ENCODE measurements at places on chromosomes 6 and 20.

DNA sequence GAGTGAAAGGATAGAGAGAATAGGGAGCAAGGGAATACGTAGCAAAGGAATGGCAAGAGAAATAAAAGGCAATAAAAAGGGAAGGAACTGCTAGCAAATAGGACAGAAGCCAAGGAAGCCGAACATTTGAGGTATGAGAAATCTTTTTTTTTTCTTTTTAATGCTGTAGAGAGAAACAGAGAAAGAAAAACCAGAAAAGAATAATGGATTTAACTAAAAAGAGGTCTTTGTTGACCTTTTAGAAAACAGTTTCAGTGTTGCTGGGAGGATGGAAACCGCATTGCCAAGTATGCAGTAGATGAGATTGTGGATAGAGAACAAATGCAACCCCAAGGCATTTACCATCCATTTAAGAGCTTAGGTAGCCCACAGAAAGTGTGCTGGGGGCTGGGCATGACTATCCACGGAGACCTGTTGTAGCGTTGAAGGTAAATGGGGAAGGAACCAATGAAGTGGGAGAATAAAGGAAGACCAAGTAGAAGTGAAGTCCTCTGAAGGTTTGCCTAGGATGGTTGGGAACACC is 23.3 kb upstream of the C6orf62 start:
- no peak for DNase-seq

GRCh38 chr6:89951574-89952104 is 57.4 kb downstream of the GJA10 start:
- DNase-seq = peak; percentile 40

DNA sequence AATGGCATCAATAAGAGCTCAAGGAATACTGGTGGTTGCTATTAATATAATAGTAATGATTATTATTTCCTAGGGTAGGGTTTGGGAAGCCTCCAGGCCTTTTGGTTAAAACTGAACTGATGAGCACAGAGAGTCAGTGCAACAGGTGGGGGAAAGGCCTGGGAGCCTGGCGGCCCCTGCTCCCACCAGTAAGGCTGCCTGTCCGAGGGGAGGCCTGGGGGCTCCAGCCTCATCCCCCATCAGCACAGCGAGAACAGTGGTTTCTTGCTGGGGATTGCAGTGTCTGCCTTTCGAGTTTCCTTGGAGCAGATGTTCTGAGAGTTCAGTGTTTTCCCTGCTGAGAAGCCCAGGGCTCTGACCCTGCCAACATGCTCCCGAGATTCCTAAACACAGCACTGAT is 340.4 kb downstream of the CDH26 start:
- no peak for DNase-seq

DNA sequence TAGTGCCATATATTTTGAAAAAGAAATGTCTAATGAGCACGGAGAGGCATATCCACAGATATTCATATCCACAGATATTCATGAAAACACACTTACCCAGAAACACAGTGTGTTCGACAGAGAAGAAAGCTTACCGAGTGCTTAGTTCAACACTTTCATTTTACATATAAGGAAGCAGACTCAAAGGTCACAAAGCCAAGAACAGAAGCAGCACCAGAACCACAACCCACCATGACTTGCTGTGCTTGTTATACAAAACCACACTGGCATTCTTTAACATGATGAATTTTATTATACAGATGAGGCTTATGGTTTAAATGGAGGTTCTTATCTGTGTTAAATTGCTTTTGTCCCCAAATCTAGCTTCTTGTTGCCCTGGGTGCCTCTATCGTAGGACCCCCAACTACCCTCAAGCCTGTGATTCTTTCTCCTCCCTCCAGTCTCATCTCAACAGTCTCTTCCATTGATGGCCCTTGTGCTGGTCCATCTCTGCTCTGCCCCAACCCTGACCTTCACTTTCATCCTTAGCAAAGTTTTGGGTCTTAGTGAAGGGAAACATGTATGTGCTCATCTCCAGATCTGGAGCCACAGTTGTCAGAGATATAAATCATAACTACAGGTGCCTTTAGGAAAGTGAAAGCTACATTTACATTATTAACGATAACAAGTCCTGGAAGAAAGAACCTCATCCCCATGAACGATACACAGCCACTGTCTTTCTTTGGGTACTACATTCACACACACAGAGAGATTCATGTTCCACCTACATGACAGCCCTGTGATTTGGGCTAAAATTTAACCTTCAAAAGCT is 40.0 kb downstream of the SF3B5 start:
- no peak for DNase-seq

DNA sequence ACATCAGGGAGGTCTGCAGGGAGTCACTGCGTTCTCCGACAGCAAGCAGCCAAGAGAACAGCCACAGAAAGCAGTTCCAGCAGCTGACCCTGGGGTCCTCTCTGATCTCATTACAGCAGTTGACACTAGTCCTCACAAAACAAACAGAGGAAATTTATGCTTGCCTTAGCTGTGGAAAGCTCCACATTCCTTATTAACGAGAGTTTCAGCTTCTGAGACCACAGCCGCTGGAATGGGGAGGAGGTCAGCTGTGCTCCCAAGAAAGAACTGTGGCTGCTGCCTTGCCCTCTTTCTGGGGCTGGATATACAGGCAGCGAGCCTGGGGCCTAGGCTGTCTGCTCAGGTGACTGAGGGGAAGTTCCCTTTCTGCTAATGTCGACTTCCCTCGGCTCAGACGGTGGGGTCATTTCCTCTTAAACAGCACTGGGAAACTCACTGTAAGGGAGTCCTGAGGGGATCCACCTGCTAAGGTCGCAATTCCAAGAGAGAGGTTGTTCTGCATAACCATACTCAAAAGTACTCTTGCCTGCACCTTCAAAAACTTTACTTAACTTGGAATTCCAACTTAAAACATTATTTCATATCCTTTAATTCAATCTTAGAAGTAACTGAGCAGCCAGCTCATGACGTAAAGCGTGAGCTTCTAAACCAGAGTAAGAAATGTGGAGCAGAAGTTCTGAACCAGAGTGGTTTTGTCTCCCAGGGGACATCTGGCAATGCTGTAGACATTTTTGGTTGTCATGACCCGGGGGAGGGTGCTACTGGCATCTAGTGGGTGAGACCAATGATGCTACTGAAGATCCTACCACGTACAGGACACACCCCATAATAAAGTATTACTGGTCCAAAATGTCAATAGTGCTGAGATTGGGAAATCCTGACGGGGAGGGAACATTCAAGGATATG is 80.3 kb downstream of the BACH2 start:
- no peak for DNase-seq

GRCh38 chr6:160067564-160067963 is 54.1 kb upstream of the SLC22A1 start:
- no peak for DNase-seq

GRCh38 chr20:47019121-47019824 is 124.6 kb downstream of the EYA2 start:
- DNase-seq = peak; percentile 61

- no peak for DNase-seq
Measured at GRCh38 chr6:131258816-131259476, 123.7 kb downstream of the AKAP7 start.

GRCh38 chr6:163159110-163159509 is 255.4 kb upstream of the QKI start:
- DNase-seq = no peak

DNA sequence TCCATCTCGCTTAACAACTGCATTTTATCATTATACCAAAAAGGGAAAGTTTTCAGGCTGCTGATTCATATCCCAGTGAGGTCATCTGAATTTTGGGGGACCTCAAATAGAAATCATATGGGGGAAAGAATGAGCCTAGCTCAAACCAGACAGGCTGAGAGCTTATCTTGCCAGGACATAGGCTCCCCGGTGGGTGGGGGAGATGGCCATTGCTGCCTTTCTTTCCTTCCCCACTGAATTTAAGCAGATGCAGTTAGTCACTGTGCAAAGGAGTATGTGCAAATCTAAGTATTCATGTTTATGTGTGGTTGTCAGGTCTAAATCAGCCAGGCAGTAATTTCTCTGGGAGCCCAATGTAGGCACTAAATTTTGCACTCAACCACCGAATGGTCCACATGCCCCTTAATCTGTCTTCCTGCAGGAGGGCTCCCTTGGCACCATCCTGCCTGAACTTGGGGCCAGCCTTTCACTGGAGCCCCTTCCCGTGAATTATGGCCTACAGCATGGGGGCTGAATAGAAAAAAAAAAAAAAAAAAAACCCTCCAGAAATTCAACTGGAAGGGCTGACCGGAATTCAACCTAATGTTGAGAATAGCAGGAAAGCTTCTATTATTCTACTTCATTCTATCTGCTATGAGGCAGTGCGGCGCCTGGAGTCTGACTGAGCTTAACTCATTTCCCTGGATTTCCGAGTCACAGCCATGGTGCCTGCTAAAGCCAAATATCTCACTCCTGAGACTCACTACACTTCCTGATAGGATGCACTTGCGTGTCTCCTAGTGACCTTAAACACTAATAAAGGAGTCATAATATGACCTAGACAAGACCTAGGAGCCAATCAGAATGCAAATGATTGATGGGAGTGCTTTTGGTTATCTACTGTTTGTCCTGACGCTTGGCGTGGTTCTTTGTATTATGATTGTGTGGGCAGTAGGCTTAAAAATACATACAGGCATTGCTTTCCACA is 161.5 kb upstream of the HEY2 start:
- DNase-seq = no peak

GRCh38 chr6:32700391-32701040 is 34.1 kb upstream of the HLA-DQB1 start:
- peak; percentile 49 for DNase-seq

DNA sequence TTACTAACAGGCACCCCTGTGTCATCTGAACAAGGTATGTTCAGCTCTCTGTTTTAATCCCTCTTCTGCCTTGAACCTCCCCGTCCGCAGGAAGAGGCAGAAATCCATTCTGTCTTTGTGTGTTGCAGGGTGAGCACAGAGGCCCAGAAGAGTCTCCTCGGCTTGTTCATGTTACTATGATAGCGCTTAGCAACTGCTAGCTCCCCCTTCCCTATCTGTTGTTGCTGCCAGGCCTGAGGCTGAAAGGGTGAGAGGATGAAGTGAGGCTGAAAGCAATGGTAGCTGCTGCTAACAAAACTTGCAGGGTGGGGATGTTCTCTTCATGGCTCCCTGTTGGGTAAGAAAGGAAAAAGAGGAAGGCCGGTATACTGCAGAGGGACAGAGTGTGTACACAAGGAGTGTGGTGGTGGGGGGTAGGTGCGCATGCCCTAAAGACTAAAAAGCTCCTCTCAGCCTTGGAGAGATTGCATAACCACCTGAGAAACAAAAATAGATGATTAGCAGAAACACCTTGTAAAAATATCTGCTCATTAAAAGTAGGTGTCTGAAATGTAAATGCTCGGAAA is 55.2 kb upstream of the CITED2 start:
- peak; percentile 11 for DNase-seq

GRCh38 chr20:35738410-35739179 is 3.5 kb downstream of the RBM39 start:
- no peak for DNase-seq

GRCh38 chr6:48290595-48290994 is 179.6 kb upstream of the PTCHD4 start:
- DNase-seq = peak; percentile 64

Measured in brain (organoid and tissue), 16 donors.